ENCODE measurements at places on chromosomes 1 and 21. TPM values are rescaled to one million over a fixed set of nuclear protein-coding genes. Genes with fewer than 3 reads are reported as not detected.

SRGAP2B gene
- 35.6 TPM for total RNA-seq

LRRC3 gene
- 3.4 TPM for total RNA-seq

TATDN3 gene
- 17.0 TPM for total RNA-seq

PRAMEF27 gene
- not detected for total RNA-seq

PDE4B gene
- 24.3 TPM for total RNA-seq

MAPKAPK2 gene
- total RNA-seq: 59.0 TPM

EDN2 gene
- total RNA-seq: not detected
